ENCODE measurements at places on chromosomes 11 and 22.
A peak's percentile ranks its signal among the peaks of the same experiment; 100 is the strongest.

DNA sequence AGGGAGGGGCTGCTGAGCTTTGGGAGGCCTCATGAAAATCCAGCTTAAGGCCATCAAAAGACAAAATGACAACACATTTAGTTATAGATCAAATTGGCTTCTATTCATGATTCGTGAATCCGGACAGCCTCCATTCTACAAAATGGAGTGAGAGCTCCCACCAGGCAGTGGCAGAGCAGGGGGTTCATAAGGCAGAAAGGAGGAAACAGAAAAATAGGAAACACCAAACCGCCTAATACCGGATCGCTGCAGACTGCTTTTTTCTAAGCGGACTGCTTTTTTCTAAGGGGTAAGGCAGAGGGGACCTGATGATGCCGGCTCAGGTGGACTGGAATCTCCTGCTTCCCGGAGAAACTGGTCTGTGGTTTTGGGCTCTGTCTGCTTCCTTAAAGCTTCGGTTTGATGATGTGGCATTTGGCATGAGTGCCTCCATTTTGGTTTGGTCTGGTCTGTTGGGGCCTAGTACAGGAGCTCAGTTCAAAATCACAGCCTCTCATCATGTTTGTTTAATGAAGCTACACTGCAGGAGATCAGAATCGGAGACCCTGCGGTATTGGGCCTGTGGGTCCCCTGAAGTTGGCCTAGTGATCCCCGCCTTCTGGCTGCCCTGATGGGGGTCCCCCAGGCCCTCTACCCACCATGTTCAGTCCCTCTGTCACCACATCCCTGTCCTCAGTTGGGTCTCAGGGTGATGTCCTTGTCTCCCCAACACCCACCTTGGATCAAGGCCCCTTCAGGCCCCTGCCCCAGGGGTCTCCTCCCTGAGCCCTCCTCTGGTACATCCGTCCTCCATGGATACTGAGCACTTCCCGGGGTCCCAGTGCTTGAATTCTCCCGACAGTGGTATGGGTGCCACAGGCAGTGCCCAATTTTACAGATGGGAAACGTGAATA, 1.2 kb downstream of the ALDH3B1 start:
- no peak for DNase-seq

DNA sequence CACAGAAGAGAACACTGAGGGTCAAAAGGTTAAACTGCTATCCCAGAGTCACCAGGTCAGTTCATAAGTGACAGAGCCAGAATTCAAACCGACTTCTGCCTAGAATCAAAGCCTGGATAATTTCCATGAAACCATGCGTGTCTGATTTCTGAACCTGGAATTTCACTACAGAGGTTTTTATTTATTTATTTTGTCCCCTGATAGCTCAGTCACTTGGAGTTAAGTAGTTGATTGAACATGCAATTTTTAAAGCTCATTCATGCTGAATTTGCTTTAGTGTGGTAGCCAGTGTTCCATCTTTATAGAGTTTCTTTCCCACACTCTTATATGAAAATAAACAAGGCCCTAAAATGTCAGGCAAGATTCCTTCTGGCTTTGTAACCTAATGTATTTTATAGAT, 93.2 kb downstream of the NAV2 start:
- no peak for DNase-seq

GRCh38 chr11:70319396-70320076, 49.0 kb downstream of the PPFIA1 start:
- DNase-seq, result no peak

DNA sequence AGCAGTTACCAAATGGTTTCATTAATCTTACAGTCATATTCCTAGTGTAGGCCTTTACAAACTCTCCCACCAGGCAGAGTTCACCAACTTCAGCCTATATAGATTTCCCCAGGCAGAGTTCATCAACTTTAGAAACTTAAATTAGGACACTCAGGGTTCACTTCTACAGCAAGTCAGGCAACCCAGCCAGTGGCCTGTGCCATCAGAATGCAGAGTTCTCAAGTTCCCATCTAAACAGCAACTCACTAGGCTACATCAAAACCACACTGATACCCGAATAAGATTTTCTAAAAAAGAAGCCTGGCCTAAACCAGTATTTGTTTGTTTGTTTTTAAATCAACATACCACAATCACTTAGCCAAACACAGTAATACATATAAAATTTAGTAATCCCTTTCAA, 33.7 kb downstream of the PICALM start:
- DNase-seq, result no peak

DNA sequence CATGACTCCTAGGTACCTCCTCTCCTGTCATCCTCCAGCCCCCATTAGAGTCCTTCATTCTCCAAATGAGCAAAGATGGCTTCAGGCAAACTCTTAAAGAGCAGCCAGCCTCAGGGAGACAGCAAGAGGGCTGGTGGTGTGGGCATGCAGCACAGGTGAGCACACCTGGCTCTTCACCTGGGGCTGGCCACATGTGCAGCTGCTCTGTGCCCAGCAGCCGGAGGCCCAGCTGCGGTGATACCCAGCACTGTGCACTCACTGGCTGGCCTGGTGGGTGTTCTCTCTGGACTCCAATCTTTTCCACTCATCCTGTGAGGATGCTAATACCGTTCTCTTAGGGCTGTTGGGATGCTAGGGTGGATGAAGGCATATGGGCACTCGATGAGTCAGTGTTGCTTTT, 106.1 kb upstream of the PARVA start:
- no peak for DNase-seq

DNA sequence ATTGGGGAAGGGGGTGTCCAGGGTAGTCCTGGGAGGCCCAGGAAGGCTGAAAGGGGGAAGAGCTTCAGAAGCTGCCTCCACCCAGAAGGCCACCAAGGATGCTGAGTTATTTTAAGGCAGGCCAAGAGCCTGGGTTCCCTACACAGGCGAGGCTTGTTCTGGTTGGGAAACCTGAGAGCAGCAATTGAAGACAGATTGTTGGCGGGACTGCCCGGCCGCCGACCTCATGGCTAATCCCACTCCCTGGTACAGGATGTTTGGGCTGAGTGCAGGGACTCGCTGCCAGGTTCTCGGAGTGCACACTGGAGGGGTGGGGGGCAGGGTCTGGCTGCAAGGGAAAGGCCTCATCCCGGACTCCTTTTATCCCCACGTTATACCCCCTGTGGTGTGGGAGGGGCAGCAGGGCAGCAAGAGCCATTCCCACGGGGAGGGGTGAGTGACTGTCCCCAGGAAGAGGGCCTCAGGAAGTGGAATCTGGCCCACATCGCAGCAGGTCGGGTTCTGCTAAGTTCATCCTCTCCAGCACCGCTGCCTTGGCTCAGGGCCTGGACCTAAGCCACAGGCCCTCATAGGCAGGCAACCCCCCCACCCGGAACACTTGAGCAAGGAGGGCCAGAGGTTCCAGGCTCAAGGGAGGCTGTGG, 43.6 kb upstream of the PRR5 start:
- peak; percentile 91 for DNase-seq

DNA sequence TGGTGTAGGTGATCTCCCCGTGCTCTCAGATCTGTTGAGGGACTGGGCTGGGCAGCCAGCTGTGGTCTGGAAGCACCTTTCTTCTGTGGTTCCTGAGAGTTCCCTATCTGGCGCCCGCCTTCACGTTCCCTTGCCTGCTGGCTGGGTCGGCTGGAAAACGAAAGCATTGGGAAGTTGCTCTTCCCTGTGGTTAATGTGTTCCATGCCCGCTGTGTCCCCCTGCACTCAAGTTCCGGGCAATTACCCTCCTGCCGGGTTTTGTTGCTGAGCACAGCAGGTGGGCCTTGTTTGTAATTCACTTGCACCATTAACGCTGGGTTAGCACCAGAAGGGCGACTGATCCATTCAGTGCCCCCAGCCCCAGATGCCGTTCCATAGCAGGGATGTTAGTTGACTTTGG, 134.1 kb downstream of the GRIK4 start:
- no peak for DNase-seq

DNA sequence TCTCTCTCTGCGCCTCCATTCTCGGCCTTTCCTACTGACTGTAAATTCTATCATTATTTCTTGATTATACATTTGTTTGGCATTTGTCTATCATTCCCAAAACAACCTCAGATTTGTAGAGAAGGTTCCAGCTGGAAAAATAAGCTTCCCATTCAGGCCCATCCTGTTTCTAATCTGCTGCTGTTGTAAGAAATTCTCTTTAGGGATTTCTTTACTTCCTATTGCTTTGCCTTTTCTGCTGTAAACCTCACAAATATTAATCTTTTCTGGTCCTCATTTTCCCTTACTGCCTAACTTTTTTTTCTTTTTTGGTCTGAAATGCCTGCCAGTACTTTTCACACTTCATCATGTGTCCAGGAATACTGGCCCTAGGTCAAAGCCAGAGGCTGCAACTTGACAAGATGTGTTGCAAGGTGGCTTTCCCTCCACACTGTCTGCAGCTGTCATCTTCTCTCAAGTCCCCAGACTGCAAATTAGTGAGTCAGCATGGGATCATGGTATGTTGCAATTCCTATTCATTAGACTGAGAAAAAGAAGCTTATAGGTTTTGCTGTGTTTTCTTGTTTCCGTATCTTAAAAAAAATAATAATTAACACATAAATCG, 858.7 kb upstream of the CHORDC1 start:
- DNase-seq, result peak; percentile 85

DNA sequence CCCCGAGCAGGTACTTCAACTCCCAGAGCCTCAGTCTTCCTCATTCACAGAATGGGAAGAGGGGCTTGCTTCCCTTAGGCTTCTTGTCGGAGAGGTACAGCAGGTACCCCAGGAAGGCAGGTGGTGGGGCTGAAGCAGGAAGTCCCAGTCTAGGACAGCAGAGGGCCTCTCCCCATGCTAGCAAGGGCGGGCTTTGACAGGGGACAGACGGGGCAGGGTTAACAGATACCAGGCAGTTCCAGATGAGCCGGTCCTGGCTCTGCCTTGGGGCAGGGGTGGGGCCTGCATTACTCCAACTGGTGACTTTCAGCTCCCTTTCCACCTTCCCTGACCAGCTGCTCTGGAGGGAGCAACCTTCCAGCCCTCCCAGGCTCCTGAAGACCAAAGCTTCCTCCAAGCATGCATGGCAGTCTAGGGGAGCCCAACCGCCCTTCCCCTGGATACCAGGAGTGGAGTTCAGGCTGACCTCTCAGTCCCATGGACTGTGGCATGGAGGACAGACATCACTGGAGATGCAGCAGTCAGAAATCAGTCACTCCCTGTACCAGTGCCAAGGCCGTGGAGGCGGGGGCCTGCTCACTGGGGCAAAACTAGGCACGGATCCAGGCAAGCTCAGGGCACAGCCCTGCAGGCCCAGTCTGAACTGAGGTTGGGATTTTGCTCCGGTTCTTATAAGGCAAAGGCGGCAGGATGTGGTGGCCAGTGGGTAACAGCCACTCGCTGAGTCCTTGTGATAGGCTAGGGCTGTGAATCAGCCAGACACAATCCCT, 60.5 kb downstream of the NAT10 start:
- peak; percentile 55 for DNase-seq

DNA sequence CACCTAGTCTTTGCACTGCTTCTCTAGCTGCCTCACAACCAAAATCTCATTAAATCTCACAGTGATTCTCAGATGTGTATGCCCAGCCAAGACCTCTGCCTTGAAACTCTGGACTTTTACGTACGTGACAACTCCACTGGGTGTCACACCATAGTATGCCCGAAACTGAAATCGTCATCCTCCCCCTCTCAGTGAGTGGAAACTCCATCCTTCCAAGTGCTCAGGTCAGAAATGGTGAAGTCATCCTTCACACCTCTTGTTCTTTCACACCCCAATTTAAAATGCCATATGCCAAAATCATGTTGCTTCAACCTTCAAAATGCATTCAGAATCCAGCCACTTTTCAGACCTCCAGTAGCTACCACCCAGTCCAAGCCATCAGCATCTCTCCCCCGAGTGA, 42.5 kb downstream of the SFI1 start:
- no peak for DNase-seq

DNA sequence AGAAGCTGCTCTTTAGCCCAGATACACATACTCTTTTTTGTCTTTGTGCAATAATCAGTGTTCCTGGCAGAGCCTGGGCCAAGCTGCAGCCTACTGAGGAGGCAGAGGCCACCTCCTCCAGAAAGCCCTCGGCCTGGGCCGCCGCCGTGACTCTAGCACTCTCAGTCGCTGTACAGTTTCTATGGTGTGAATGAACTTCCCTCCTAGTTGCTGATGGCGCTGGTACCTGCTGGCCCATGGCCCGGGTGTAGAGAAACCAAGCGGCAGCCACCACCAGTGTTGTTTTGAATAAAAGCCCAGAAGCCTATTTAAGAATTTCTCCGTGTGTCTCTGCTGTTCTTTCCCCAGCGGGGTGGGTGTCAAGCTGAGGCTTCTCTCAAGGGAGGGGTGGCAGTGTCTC, 118.9 kb downstream of the CACNA1I start:
- DNase-seq, result no peak

- peak; percentile 15 for DNase-seq
Measured at GRCh38 chr11:78370406-78371172, 47.0 kb downstream of the GAB2 start.

DNA sequence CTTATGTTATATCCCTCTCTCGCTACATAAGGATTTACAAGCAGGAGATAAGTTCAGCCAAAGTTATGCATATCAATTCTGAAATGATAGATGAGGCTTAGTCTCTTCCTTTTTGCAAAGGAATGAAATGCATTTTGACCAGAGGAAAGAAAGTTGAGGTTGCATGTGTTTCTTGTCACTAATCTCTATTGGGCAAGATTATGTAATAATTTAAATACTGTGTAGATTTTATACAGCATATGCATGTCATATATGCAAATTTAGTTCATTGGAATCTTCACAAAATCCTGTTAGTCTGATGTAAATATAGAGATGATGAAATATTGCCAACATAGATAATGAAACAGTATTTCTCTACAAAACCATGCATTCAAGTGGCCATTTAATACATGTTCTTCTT, 858.7 kb upstream of the RAG2 start:
- DNase-seq, result no peak

- DNase-seq, result no peak
Measured at GRCh38 chr11:63553759-63554158, 9.4 kb downstream of the PLAAT2 start.

- DNase-seq, result peak; percentile 92
Measured at GRCh38 chr11:131674051-131674755, 303.8 kb downstream of the NTM start.

- no peak for DNase-seq
Measured at GRCh38 chr11:75345455-75346160, 5.9 kb downstream of the ARRB1 start.

All from tongue (tissue), 3 donors.